ENCODE measurements at places on chromosomes 11 and 22. TPM values are rescaled to one million over a fixed set of nuclear protein-coding genes. Genes with fewer than 3 reads are reported as not detected.

The PRG2 gene
- 6.8 TPM for total RNA-seq

The NDUFV1 gene
- total RNA-seq = 121 TPM

The PHF5A gene
- total RNA-seq = 33.1 TPM

The SEPTIN5 gene
- total RNA-seq = 33.7 TPM

The UBQLN3 gene
- 0.49 TPM for total RNA-seq

- no peak for DNase-seq
These were observed 1726.1 kb upstream of the RAG2 start for GRCh38 chr11:38323961-38324761.

GRCh38 chr11:40986320-40986719 lies 473.1 kb downstream of the LRRC4C start:
- DNase-seq = no peak

GRCh38 chr11:18106688-18107087 lies 806 bp upstream of the SAAL1 start:
- DNase-seq = no peak

GRCh38 chr11:105401269-105401809 lies 208.5 kb upstream of the GRIA4 start:
- DNase-seq = no peak

GRCh38 chr11:133977067-133977677 lies 20.4 kb upstream of the IGSF9B start:
- DNase-seq = no peak

DNA sequence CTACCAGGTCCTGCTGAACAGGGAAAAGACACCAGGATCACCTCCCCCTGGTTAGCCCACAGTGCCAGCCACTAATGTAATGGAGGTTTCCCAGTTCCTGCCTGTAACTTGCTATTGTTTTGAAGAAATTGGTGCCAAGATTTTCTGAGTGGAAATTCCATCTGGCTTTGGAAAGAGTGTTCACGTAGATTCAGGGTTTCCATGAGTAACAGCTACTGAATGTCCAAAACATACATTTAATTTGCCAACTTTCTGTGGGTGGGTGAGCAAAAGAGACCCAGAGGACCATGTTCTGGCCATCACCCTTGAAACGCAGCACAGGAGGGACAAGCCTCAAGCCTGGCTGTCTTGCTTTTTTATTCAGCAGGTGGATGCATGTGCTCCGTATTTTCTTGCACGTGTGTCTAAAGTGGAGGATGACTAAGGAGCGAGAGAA lies 8.8 kb upstream of the DKK3 start:
- DNase-seq = peak; percentile 48

All from skin of body (tissue), 3 donors.